ENCODE measurements at places on chromosomes 7 and 10.

DNA sequence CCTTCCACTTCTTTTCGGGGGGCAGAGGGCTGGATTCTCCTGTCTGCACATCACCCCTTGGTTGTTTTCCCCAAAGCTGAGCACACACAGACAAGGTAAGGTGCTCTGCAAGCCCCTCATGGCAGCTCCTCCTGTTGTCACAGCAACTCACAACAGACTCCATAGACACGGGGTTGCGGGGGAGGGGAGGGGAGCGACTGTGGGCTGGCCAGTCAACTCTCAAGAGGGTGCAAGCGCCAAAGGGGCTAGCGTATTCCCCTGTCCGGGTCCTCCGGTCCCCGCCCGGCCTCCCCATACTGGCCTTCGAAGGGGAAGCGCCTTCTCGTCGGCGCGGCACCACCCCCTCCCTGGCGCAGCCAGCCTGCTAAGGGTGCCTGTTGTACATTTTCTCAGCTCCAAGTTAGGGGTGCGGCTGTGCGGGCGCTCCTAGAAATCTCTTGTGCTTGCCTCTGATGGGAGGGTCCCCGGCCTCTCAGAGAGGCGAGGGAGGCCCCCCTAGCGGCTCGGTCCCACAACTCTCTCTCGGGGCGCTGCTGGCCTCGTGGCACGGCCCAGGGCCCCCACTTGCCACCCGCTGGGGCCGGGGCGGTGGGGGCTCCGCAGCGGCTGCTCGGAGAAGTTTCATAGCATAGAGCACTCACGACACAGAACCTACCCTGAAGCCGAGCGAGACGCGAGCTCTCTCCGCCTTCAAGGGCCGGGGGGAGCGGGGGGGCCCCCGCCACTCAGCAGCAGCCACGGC lies 498 bp downstream of the RHOBTB1 start:
- DNase-seq = no peak

GRCh38 chr10:46033602-46034011 lies 3.2 kb upstream of the NCOA4 start:
- no peak for DNase-seq

GRCh38 chr10:128908099-128908498 lies 558.9 kb upstream of the MGMT start:
- no peak for DNase-seq

DNA sequence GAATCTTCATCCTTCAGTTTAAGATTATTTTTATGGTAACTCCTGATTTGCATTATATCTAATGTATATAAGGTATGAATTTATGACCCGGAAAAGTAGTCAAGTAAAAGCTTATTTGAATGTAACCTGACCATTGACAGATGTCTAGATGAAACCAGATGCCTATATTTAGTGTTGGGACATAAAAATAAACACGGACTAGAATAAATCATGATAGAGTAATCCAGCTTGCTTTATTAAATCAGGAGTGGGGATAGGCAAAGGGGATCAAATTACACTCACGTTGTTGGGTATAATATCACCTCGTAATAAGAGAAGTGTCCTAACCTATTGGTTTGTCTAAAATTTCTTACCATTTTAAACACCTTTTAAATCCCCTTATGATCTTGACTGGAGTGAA lies 244.6 kb downstream of the AGMO start:
- no peak for DNase-seq

DNA sequence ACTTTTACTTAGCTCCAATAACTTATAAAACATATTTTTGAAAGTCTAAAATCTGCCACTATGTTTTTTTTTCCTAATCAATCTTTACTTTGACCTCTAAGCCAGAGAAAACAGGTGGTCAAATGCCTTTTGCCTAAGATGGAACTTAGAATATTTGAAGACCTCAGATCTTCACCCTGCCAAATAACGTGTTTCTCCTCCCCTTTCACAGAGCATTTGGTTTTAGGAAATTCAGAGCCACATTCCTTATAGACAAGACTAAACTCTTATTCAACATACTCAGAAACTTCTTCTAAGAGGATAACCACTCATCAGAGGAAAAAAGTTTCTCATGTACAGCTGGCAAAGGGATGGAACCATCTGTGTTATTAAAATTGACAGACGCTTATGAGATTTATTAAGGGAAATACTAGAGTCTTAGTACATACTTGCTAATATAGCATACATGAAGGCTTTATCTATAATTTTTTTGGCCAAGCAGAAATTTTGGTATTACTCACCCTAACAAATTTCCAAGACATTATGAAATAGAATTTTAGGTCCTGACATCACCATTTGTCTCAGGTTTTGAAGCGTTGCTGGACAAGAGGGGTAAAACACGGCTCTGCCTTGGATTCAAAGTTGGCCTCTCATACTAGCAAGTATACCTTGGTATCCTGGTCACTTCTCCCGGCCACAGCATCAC lies 2.6 kb upstream of the EGFR start:
- DNase-seq = no peak
